NCI-H2081 treated with DMSO at 0.1 percent for 48 hours (cell line): ENCODE measurements at places on chromosomes 4 and X.

GRCh38 chr4:112516471-112517066 lies 589 bp upstream of the NEUROG2 start:
- DNase-seq: no peak

GRCh38 chr4:16993956-16994840 lies 95.8 kb upstream of the LDB2 start:
- no peak for DNase-seq

DNA sequence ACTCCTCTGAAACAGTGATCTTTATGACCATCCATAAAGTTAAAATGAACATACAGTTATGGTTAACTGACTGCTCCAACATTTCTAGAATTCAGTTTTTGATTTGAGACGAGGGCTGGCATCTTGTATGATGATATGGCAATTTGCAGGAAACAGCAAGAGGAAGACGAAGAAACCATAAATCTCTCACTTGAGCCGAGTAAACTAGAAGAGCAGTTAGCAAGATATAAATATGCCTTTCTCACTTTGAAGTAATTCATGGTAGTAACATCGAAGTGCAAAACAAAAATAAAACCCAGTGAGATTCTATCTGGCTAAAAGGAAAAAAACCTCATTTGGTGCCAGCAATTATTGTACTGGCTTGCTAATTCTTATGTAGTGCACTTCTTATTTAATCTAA lies 139.0 kb upstream of the SPRY1 start:
- DNase-seq: no peak

GRCh38 chrX:73758250-73758649 lies 195.3 kb downstream of the CHIC1 start:
- DNase-seq: no peak

- no peak for DNase-seq
These were observed 71.7 kb downstream of the FAM184B start for GRCh38 chr4:17709763-17710068.

- DNase-seq: no peak
These were observed 152.3 kb downstream of the CBR4 start for GRCh38 chr4:168857546-168858314.

DNA sequence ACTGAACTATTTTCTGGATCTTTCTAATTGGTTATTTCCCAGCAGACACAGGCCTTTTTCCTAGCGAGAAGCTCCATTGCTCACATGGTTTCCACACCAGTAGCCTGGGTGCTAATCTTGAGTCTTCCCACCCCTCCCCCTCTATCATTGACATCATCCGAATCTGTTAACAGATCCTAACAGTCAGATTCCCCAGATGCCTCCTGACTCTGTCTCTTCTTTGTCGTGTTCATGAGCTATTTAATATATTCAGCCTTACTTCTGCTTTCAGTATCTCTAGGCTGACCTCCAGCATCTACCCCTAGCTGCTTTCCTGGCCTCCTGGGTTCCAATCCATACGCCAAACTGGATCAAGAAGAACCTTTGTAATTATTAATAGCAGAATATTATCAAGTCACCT lies 85.0 kb downstream of the CLNK start:
- DNase-seq: no peak

- DNase-seq: no peak
These were observed 248.9 kb downstream of the SLC7A11 start for GRCh38 chr4:137993232-137993631.

- no peak for DNase-seq
These were observed 214.7 kb downstream of the TRAM1L1 start for GRCh38 chr4:116870686-116871085.

DNA sequence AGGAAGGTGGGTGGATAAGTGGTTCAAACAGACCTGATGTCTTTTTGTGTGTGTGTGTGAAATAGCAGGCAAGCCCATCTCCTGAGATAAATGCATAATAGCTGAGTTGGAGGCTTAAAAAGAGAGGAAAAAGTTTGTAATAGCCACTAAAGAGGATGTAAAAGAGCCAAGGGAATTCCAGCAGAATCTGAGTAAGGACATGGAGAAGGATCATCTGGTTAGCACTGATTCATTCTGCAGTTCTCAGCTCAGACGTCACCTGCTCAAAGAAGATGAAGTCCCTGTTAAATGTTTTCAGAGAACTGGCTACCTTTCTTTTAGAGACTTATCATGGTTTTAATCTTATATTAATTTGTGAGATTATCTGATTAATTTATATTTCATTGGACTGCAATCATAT lies 21.0 kb upstream of the IL13RA2 start:
- DNase-seq: no peak

- no peak for DNase-seq
These were observed 5.7 kb upstream of the ZNF518B start for GRCh38 chr4:10462876-10463275.

DNA sequence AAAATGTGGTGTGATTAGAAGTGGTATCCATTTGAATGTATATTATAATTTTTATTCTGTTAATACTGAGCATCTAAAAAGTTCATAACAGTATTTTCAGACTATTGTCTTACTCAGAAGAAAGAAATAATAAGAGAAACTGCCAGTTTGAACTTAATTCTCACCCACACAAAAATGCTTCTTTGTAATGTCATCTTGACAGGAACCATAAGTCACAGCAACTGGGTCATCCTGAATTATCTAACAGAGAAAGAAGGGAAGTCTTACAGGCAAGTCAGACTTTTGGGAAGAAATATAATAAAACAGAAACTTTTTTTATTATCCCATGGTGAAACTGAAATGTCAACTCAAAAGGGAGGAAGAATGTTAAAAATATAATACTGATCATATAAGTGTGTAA lies 83.1 kb downstream of the NDST4 start:
- no peak for DNase-seq

DNA sequence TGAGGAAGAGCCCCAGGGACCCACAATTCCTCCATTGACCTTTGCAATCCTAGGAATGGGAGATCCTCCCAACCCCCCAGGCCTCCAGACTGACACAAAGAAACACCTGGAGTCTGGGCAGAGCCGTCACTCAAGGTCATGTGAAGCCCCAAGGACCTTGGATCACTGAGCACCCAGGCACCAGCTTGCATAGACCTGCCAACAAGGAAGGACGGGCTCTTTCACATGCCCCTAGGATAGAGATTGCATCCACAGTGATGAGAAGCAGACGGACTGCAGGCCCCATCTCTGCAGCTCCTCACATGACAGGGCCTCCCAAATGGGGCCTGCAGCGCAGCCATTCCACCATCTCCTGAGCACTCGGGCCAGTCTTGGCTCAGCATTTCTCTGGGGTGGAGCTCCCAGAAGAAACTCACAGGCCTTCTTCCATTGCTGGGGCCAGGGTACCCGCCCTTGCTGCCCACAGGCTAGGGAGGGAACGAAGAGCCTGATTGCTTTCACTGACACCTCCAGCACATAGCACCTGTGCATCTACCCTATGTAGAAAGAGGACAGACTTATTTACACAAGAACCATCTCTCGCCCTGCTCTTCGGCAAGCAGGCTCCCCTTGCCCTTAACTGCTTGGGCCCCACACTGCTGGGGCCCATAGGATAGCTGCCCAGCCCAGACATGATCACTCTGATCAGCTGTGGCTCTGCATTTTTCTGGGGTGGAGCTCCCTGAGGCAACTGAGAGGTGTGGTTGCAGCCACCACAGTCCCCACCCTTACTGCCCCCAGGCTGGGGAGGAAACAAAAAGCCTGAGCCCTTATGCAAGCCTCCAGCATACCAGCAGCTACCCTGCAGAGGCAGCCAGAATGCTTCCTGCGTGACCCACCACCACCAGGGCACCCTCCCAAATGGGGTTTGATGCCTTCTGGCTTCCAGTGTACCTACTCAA lies 185.7 kb upstream of the ZCCHC13 start:
- no peak for DNase-seq

DNA sequence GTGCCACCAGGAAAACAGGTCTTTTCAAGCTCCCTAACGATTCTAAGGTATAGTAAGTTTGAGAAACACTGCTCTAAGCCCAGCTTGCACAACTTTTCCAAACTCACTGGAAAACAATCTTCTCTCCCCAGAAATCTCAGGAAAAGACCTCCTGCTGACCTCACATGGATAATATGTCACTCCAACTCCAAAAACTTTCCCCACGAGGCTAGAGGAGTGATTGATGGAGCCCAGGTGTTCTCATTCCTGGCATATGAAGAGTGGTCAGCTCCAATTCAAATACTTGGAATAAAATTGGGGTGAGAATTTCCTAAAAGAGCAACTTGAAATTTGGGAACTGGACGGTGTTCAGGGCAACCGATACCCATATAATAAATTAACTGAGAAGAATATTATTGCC lies 299.9 kb downstream of the PPP4R3C start:
- DNase-seq: no peak

DNA sequence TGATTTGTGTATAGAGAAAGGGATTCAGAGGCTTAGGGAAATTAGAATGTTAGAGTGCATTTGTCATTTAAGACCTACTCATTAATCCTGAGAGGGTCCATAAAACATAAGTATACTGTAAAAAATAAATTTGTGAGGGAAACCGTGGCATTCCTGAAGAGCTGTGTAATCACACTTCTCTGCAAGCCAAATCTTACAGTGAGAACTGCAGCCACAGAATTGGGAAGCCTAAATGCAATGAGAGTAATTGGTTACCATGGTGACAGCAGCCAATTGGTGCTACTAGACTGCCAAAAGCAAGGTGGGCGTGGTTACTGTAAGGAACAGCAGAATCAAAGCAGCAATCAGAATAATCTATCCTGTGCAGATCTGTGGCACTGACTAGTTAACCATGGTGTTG lies 345.2 kb upstream of the GRID2 start:
- DNase-seq: no peak

GRCh38 chr4:138158746-138159297 lies 83.3 kb downstream of the SLC7A11 start:
- DNase-seq: no peak

DNA sequence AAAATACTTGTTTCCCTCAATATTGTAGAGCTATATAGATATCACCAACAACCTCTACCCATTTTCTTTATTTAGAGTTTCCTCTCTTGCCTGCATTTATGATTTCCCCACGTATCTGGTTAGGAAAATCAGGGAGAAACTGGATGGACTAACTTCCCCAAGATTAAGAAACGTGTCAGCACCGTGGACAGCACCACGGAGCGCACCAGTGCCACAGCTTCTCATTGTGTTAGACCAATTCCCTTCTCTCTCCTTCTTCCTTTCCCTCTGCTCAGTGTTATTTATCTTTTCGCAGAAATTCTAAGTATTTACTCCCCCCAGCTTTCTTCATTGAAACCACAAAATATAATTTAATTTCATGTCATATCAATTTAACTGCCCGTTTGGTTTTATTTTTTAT lies 568.6 kb upstream of the BOD1L1 start:
- no peak for DNase-seq

- DNase-seq: no peak
These were observed 17.8 kb upstream of the EDNRA start for GRCh38 chr4:147463065-147463464.
